GM23338 (cell line): ENCODE measurements at places on chromosomes 7 and 10. TPM values are rescaled to one million over a fixed set of nuclear protein-coding genes. Genes with fewer than 3 reads are reported as not detected.

- no peak for DNase-seq
- H3K4me3 ChIP-seq, result no peak overlapping the region
- H3K36me3 ChIP-seq, result no peaks in the 10 kb centered on the region
- H3K27ac ChIP-seq, result no peak overlapping the region
- 0 out of 2 replicates have a peak, but pooled peaks cover 4% of the 10 kb centered on the region for H3K4me1 ChIP-seq
These were observed 15.0 kb downstream of the NOD1 start for GRCh38 chr7:30463405-30464145.

- no peaks in the 10 kb centered on the region for H3K4me1 ChIP-seq
- H3K36me3 ChIP-seq, result no peaks in the 10 kb centered on the region
- H3K27ac ChIP-seq, result no peak overlapping the region
- no peaks in the 10 kb centered on the region for H3K27me3 ChIP-seq
- H3K4me3 ChIP-seq, result no peak overlapping the region
These were observed 208.6 kb downstream of the ZNF365 start for GRCh38 chr10:62582804-62583208.

DNA sequence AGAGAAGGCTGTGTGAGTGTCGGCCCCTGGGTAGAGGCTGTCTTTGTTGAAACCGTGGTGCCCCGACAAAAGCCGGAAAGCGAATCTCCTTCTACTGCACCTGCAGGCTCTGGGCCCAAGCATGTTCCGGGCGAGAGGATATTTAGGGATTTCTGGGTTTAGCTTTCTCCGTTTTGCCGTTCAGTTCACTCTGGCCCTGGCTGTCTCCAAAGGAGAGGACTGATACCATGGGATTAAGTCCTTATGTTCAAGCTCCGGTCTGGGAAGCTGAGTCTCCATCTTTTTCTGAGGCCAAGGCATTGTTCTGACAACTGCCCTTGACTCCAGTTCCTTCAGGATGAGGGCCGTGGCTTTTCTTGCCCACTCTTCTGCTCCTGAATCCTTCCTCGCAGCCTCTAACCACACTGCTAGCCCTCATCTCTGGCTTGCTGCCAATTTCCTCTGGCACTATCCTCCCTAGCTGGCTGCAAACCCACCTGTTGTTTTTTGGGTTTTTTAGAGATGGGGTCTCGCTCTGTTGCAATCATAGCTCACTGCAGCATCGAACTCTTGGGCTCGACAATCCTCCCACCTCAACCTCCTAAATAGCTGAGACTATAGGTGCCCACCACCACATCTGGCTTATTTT lies 206.8 kb downstream of the SKIDA1 start:
- H3K36me3 ChIP-seq, result no peaks in the 10 kb centered on the region
- no peak overlapping the region for H3K27ac ChIP-seq
- no peak overlapping the region for H3K4me3 ChIP-seq
- H3K4me1 ChIP-seq, result peaks cover 38% of the 10 kb centered on the region
- H3K27me3 ChIP-seq, result no peaks in the 10 kb centered on the region

The TMEM72 gene
- total RNA-seq, result not detected in 2 replicates

The SEC31B gene
- 5.8 and 6.7 TPM in 2 replicates for total RNA-seq

The IL2RA gene
- not detected in 2 replicates for total RNA-seq

The ITPRID1 gene
- total RNA-seq, result 0.27 and 0.45 TPM in 2 replicates
